ENCODE measurements at places on chromosomes 7 and 10.

DNA sequence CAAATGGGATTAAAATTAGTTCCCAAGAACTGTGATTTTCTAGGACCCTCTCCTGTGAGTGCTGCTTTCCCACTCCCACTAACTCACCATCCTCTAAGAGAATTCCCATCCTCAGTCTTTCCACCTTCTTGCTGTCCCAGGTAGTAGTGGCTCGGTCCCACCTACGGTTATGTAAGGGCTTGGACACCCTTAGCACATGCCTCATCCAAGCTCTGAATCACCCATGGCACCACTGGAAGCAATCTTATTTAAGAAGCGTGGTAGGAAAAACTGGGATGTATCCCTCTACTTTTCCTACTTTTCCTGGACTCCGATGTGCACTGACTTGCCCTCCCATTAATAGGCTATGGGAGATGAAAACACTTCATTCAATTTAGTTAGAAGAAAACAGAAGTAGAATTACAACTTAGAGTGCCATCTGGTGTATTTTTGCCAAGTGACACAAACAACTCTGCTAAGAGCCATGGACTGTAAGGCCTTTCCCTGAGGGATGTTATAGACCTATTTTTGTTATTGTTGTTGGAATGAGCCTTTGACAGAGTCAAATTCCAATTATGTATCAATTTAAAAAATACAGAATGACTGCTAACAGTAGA is 13.7 kb upstream of the ANKRD22 start:
- DNase-seq, result no peak

DNA sequence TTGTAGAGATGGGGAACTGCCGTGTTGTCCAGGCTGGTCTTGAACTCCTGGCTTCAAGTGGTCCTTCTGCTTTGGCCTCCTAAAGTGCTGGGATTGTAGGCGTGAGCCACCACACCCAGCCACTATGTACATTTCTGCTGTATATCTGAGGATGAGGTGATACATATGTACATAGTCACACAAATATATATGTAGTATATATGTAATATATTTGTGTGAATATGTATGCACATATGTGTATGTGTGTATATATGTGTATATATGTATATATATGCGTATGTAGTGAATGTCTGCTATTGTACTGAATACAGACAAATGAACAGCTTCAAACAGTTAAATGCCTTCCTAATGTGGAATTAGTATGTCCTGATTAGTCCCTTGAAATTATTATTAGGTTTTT is 70.3 kb downstream of the EXOC6 start:
- no peak for DNase-seq

- no peak for DNase-seq
These were observed 33.0 kb downstream of the FAM53B start for GRCh38 chr10:124711145-124711544.

DNA sequence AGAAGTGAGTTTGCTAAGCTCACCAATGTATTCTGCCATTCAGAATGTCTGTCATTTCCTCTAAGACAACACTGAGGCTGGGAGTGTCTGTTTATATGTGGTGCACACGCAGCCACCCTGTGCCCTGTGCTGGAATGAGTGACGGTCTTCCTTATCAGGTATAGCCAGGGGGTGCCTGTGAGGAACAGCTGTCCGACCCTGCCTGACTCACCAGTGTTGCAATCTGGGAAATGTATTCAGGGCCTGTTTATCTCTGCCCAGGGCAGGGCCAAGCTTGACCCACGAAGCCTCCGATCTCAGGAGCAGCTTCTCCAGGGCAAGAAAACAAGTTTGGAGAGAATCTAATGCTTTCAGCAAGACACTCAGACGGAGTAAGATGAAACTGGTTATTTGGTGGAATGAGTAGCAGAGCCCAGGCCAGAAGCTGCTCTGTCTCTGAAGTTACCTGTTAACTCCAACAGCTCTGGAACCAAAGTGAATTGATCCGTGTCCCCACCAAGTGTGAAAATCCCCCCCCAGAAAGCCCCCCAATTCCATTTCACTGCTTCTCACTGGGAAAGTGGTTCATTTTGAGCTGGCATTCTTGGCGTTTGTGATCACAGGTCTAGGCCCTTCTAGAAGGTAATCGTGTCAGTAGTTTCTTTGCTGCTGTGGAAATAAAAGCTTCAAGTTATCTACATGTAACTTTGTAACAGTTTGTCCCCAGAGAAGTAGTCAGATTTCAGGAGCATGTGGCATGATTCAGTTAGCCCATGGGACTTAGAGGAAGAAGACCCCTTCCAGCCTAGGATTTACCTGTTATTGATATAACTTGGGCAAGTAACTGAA is 6.1 kb upstream of the UBE2H start:
- no peak for DNase-seq

DNA sequence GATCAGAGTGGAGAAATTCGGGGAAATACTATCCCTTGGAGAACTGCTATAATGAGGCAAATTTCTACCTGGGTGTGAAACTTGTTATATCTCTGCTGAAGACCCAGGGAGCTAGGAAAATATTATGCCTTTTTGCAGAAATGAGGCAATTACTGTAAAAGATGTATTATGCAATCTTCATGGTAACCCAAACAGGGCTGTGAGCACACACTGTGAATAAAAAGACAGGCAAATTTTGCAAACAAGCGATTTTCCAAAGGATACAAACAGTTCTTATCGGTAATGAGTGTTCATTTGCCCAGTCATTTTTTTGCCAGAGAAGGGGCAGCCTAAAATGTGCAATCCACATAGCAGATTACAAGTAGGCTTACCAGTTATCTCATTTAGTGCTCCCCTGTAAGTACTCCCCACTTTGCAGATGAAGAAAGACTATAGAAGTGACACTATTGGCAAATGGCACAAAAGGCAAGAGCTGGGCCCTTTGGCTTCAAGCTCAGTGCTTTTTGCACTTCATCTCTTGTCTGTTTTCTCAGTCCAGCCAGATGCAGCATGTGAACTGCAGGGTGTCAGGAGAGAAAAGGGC is 205.8 kb downstream of the HECW1 start:
- no peak for DNase-seq

- DNase-seq, result no peak
These were observed 165.6 kb upstream of the ASAH2 start for GRCh38 chr10:50416881-50417280.

GRCh38 chr10:8049045-8049864 is 5.2 kb upstream of the GATA3 start:
- no peak for DNase-seq

DNA sequence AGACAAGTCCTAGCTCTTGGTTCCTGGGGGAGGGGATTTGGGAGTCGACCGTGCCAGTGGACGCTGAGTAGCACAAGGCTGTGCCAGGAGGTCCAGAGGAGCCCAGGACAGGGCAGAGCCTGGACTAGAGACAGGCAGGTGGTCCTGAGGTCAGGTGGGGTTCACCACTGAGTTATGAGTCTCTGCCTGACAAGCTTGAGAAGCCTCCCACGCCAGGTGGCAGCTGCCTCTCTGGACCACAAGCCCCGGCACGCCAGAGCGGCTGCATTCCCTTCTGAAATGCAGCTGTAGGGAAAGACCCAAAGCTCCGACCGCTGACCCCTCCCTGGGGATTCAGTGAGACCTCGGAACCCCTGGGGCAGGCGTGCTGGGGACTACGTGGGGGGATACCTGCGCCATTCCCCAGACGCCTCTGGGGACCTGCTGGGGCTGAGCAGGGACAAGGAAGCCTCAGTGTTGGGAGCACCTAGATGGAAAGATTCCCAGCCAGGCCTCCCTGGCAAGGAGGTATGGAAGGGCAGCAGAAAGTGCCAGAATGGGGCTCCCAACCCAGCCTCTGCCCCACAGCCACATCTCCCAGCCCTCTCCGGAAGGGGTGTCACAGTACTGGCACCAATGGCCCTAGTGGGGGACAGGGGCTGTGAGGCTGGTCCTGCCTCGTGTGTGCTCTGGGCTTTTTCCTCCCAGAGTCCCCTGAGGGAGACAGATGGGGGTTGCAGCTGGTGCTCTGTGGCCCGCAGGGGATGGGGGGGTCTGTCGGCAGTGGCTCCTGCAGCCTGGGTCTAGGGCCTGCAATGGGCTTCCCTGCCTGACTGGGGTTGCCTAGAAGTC is 29.0 kb downstream of the PDGFA start:
- DNase-seq, result no peak

GRCh38 chr7:129951226-129952085 is 1.3 kb downstream of the UBE2H start:
- DNase-seq, result no peak

- no peak for DNase-seq
These were observed 16.8 kb upstream of the ZNF467 start for GRCh38 chr7:149790146-149790548.

DNA sequence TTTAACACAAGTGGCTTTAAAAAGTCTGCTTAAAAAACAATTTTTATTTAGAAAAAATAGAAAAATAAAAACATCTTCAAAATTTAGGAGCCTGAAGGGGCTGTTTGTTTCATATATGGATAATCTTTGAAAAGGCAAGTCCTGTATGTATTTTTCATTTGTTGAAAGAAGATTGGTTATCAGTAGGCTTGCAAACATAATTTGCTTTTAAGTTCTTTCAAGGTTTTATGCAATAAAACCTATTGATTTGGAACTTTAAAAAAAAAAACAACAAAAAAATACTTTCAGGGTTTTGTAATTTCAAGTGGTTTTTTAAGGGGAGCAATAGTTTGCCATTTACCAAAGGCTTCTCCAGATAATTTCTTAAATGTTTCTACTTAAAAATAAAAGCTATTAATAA is 35.6 kb downstream of the MPLKIP start:
- no peak for DNase-seq

GRCh38 chr7:91330191-91330808 is 66.1 kb downstream of the FZD1 start:
- no peak for DNase-seq

DNA sequence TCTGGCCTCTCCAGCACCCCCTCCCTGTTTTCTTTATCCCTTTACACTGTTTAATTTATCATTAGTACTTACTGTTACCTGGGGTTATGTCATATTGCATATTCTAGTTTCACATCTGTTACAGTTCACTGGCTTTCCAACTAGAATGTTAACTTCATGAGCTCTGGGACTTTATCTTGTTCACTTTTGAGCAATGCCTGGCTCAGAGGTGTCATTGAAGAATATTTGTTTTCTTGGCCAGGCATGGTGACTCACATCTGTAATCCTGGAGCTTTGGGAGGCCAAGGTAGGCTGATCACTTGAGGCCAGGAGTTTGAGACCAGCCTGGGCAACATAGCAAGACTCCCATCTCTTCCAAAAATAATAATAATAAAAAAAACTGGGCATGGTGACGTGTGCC is 40.7 kb downstream of the LRGUK start:
- DNase-seq, result no peak
